ENCODE measurements at places on chromosomes 1 and 21.

DNA sequence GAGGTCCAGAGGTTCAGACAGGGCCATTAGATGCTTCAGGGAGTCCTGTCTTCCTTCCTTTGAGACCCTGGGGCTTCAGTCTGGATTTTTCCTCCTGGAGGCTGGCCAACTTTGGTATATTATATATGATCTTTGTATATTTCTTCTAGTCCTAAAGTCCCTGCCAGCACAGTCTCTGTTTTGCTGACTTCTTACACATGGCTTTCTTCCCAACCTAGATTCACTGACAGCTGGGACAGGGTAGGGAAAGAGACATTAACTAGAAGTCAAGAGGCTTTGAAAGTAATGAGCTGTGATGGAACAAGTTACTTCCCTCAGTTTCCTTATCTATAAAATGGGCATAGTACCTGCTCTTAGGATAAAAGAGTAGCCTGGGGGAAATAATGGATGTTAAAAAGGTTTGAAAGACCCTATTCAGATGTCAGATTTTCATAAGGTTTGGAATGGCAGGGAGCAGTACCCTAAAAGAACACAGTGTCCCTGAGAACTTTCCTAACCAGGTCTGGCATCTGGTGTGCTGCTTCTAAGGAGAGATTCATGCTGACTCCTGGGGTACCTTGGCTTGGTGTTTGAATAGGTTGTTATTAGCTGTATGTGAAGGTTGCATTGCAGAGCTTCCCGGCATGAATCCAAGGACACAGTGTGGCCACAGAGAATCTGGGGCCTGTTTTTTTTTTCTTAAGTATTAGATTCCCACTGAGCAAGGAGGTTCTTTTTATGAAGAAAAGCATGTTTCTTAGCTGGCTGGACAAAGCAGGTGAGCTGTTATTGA is 47.6 kb downstream of the RASSF5 start:
- ATAC-seq = no peak

DNA sequence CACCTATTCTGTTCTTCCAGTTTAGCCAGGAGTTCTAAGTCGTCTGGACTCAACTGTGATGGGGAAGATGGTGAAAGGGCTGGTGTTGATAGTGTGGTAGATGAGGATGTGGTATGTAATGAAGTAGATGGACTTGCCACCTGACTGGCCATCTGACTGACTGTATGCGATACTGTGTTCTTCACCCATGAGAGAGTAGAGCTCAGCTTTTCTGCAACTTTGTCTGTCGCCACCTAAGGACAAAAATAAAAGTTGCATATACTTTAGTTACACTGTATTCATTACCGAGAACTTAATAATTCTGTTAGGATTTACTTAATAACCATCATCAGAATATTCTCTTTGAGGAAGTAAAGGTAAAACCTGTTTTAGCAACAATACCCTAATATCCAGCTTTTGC is 48.5 kb downstream of the EVI5 start:
- ATAC-seq = no peak

- ATAC-seq = no peak
Measured at GRCh38 chr1:211734359-211734758, 58.9 kb upstream of the NEK2 start.

- no peak for ATAC-seq
Measured at GRCh38 chr1:26189751-26190275, 589 bp upstream of the CATSPER4 start.

GRCh38 chr1:180392020-180392419 is 110.4 kb downstream of the ACBD6 start:
- ATAC-seq = no peak

DNA sequence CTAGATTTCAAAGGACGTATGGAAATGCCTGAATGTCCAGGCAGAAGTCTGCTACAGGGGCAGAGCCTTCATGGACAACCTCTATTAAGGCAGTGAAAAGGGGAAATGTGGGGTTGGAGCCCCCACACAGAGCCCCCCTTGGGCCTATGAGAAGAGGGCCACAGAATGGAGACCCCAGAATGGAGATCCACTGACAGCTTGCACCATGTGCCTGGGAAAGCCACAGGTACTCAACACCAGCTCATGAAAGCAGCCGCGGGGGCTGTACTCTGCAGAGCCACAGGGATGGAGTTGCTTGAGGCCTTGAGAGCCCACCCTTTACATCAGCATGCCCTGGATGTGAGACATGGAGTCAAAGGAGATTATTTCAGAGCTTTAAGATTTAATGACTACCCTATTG is 108.7 kb downstream of the DMRTB1 start:
- ATAC-seq = no peak

DNA sequence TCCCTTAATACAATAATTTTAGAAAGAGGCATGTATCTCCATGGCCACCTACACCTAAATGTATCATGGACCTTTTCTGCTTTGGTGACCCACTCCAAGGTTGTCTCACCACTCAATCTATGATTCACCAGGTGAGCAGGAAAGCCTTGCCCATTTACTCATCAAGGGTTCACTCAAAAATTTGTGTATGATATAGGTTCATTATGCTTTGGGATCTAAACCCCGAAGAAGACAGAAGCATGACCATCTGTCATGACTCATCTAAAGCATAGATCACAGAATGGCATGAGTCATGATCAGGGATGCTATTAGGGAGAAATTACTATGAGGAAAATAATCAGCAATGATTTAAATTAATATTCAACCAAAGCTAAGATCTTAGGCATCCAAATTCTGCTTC is 38.5 kb downstream of the PYHIN1 start:
- peak; percentile 84 for ATAC-seq

DNA sequence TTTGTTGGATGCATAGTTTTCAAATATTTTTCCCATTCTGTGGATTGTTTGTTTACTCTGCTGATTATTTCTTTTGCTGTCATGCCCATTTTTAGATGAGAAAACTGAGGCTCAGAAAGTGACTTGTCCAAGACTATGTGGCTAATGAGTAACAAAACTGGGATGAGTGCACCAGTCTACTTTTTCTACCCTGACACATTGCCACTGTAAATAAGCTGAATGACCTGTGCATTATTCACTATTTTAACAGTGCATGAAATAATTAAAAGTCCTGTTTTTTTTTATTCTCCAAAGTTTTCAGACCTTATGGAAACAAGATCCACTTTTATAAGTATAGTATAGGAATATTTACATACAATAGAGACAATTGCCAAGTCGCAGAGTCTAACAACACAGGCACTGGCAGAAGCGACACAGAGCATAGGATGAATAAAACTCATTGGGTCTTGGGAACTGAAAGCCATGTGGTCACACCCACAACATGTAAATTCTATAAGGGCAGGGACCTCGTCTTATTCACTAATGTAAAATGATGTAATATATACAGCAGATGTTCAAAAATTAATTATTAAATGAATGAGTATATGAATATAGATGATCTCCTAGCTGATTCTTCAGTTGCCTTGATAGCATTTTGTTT is 45.2 kb downstream of the HLX start:
- no peak for ATAC-seq

- no peak for ATAC-seq
Measured at GRCh38 chr1:227793948-227794816, 21.3 kb upstream of the PRSS38 start.

DNA sequence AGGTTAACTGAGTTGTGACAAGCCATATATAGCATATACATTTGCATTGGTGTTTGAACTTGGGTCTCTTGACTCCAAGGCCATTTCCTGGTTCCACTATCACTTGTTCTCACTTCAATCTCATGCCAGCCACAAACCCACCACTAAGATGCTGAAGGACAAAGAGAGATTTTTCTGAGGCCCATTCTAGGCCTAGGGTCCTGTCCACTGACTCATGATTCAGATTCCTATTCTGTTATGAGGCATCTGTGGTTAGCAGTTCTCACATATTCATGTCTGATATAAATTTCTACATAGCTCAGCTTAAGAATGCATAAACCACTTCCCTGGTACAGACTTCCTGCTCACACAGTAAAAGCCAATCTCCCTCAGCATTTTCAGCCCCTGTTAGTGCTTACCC is 326.1 kb upstream of the BEND5 start:
- peak; percentile 35 for ATAC-seq

DNA sequence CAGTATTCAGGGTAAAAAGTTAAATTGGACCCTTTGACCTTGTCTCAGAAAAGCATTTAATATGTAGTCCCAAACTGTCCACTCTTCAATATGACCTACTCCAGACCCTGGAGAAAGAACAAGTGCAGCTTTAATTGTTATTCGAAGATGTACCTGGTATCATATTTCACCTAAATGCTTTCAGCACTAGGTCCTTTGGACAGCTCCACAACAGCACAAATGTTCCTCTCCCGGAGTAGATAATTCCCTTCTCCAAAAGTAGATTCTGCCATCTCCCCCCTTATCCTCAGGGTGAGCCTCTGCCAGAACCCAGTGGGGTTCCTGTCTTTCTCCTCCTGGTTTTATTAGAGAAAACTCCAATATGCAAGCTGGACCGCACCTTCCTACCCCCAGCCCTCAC is 104.5 kb upstream of the AJAP1 start:
- ATAC-seq = no peak

- no peak for ATAC-seq
Measured at GRCh38 chr1:208374391-208374941, 130.3 kb upstream of the PLXNA2 start.

- peak; percentile 81 for ATAC-seq
Measured at GRCh38 chr1:27968692-27969091, 8.9 kb downstream of the XKR8 start.

- no peak for ATAC-seq
Measured at GRCh38 chr1:92026806-92027205, 3.0 kb upstream of the EPHX4 start.

GRCh38 chr1:182003025-182003725 is 58.3 kb downstream of the ZNF648 start:
- ATAC-seq = no peak

GRCh38 chr1:205907794-205908193 is 35.5 kb downstream of the SLC26A9 start:
- ATAC-seq = no peak

GRCh38 chr1:46455951-46456350 is 33.7 kb upstream of the DMBX1 start:
- no peak for ATAC-seq

GRCh38 chr1:43410571-43410970 is 20.9 kb downstream of the SZT2 start:
- ATAC-seq = no peak

DNA sequence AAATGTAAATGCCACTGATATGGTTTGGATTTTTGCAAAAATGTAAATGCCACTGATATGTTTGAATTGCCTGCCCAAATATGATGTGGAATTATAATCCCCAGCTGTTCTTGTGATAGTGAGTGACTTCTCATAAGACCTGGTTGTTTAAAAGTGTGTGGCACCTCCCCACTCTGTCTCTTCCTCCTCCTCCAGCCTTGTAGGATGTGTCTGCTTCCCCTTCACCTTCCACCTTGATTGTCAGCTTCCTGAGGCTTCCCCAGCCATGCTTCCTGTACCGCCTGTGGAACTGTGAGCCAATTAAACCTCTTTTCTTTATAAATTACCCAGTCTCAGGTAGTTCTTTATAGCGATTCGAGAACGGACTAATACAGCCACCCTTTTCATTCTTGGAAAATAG is 1.3 kb upstream of the CCT8 start:
- no peak for ATAC-seq

DNA sequence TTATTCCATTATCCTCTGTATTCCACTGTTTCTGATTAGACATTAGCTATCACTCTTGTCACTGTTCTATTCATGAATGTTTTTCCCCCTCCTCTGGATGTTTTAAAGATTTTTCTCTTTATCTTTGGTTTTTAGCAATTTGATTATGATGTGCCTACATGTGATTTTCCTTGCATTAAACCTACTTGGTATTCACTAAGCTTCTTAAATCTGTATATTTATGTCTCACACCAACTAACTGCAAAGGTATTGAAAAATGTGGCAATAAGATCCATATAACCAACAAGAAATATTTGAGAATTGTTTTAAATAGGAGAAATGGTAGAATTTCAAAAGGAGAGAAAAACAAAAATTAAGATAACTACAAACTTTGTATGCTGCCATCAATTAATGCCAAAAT is 25.2 kb downstream of the FAF1 start:
- no peak for ATAC-seq

- no peak for ATAC-seq
Measured at GRCh38 chr1:10082785-10083479, 50.2 kb downstream of the UBE4B start.

DNA sequence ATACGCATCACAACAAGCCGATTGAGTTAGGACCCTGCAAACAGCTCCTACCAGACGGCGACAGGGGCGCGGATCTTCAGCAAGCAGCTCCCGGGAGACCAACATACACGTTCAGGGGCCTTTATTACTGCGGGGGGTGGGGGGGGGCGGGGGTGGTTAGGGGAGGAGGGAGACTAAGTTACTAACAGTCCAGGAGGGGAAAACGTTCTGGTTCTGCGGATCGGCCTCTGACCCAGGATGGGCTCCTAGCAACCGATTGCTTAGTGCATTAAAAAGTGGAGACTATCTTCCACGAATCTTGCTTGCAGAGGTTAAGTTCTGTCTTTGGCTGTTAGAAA is 162.0 kb downstream of the RUNX1 start:
- ATAC-seq = no peak

- ATAC-seq = peak; percentile 70
Measured at GRCh38 chr1:152347116-152347728, 12.6 kb downstream of the FLG2 start.

DNA sequence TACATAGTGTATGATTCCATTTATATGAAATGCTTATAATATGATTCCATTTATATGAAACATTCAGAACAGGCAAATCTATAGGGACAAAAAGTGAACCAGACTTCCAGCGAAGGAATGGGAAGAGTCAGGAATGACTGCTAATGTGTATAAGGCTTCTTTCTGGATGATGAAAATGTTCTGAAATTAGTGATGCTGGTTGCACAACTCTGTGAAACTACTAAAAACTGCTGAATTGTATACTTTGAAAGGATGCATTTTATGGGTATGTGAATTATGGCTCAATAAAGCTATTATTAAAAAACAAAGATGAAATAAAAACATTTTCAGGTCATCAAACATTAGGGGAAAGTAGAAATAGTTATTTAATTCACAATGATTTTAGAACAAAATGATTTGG is 14.1 kb upstream of the IL24 start:
- no peak for ATAC-seq

DNA sequence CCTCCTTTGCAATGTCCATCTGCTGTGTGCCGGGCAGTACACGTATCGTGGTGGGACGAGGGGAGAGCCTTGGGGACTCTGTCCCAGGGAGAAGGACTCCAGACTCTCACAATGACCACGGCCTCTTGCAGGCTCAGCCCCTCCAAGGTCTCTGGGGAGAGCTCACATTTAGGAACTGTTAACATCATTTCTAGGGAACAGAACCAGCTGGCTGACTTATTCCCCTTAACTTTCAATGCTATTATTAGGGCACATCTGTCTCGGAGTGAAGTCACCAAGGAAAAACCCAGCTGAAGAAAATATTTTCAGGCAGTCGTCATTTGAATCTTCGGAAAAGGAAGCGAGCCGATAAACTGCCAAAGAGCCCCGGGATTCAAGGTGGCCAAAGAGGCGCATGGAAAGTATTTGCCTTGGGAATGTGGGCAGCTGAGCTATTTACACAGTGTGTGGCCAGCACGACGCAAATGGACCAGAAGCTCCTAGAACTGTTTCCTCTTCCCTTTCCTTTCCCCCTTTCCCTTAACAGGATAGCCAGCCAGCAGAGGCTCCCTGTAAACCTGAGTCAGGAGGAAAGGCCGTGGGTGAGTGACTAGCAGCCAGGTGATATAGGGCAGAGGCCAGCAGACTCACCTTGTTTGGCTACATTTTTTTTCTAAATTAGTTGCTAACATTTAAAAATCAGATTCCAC is 74.5 kb downstream of the ITPKB start:
- no peak for ATAC-seq

Measured in activated T-helper 17 cell treated with anti-CD3 and anti-CD28 coated beads, Interleukin-2, amount 50 U/mL, for 72 hours (primary cell).